ENCODE measurements at places on chromosomes 7 and 10.

- peak; percentile 1 for DNase-seq
These were observed 34.2 kb downstream of the CAMK2B start for GRCh38 chr7:44291066-44291732.

GRCh38 chr7:86094166-86094669 is 549.5 kb upstream of the GRM3 start:
- DNase-seq: no peak

GRCh38 chr7:69598487-69599285 is 411 bp downstream of the AUTS2 start:
- peak; percentile 50 for DNase-seq

GRCh38 chr10:1448252-1448930 is 288.9 kb downstream of the ADARB2 start:
- no peak for DNase-seq

DNA sequence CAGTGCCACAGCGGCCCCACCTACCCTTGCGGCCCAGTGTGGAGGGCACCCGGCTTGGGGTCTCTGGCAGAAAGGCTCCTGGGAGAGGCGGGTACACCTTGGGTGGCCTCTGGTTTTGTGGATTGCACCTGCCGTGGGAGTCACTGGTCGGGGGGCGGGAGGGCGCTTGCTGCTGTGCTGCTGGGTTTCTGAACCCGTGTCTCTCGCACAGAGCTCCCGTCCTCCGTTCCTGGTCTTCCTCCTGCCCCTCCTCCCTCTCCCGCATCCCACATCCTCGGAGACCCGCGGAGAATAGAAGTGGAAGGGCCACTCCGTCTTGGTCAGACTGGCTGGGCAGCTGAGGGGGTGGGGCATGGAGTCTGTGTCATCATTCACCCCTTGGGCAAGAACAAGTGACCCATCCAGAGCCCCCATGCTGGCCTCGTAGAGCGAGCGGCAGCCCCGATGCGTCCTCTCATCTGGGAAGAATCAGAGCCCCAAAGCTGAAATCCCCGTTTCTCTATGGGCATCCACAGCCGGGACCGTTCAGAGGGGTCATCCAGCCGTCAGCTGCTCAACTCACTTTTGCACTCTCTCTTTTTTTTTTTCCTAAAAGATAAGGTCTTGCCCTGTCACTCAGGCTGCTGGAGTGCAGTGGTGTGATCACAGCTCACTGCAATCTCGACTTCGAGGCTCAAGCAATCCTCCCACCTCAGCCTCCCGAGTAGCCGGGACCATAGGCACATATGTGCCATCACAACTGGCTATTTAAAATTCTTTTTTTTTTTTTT is 4.0 kb downstream of the MAFK start:
- DNase-seq: no peak

DNA sequence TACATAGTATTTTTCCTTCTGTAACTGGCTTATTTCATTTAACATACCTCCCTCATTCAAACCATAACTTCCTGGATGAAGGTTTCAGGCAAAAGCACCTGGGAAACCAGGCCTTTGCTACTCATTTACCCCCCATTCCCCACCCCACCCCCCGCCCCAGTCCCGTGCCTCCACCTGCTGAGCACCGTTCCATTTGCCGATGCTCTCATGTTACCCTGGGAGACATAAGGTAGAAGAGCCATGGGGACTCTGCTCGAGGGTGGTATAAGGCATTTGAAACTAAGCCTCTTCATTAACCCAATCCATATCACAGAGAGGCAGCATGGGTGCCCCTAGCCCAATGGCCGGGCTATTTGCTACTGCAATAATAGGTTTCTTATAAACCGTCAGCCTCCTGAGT is 22.2 kb upstream of the MCM10 start:
- DNase-seq: no peak

GRCh38 chr10:118953598-118954393 is 75.7 kb upstream of the NANOS1 start:
- DNase-seq: no peak

DNA sequence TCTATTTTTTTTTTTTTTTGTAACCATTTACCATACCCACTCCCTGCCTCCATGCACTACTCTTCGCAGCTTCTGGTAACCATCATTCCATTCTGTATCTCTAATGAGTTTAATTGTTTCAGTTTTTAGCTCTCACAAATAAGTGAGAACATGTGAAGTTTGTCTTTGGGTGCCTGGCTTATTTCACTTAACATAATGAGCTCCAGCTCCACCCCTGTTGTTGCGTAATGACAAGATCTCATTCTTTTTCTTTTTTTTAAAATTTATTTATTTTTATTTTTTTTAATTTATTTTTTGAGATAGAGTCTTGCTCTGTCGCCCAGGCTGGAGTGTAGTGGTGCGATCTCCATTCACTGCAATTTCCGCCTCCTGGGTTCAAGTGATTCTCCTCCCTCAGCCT is 142.3 kb upstream of the PCLO start:
- no peak for DNase-seq

GRCh38 chr10:107340326-107340725 is 175.8 kb upstream of the SORCS1 start:
- no peak for DNase-seq

DNA sequence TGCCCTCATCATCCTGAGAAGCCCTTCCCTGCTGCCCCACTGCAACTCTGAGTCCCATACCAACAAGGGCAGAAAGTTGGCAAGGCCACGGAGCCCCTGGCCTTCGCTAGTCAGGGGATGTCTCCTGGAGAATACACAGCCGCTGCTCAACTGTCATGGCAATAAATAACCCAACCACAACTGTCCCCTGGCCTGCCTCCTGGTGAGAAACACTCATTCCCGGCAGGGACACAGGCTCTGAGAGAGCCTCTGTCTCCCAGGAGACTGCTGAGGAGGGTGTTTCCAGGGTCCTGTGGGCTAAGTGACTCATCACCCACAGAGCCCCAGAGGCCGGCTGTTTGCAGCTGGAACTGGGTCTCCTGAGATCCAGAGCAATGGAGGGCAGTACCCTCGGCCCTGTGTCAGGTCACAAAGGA is 354.1 kb downstream of the TNS3 start:
- DNase-seq: no peak

DNA sequence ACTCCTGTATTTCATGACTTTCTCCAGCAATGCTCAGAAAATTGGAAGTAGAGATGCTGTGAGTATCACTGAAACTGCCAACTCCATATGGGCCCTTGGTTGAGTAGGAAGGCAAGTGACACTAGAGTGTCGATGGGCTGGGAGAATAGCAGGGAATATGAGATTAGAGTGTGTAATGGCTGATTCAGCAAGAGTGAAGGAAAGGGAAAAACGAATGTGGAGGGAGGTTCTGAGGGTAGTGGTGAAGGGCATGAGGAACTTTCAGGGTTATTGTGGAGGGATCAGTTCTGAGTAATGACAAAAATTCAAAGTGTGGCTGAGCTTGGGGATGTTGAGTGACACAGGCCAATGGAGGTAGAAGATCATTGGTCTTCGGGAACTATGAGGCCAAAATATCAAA is 49.0 kb upstream of the PCGF5 start:
- no peak for DNase-seq
